ENCODE measurements at places on chromosomes 12 and 14.

DNA sequence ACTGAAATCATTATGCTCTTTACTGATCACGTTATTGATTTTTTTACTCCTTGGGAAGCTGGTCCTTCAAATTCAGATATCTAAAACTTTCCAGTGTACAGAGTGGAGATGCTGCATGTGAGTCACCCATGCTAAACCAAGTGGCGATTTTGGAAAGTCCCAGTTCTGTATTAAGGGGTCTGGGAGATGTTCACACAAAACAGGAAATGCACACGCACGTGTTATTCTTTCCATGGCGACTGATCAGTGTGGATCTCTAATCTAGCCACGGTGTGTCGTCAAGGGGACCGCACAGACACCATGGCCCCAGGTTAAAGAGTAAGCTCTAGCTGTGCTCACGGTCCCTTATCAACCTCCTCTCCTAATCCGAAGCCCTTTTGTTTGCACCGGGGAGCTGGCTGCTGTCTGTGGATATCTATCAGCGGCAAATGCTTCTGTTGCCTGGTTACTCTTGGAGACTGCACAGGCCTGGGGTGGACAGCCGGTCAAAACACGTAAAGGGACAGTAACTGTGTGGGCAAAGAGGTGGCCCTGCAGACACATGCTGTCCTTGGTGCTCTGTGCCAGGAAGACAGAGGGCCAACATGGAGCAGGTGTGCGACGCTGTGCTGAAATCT, 96.6 kb downstream of the RIMBP2 start:
- DNase-seq = no peak

DNA sequence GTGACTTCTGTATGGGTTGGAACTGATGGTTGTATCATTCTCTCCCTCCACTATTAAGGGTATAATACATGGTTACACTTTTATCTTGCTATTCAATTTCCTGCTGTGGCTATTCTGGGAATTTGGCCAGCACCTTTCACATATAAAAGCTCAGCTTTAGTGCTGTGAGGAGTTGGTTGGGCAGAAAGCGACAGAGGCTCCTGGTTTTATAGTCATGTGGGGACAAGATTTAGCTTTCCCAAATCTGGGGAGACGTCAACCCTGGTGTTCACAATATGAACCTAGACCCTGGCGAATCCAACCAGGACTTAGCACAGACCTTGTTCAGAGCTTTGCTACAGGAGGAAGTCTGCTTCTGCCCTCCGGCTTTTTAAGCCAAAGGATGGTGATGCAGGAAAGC, 36.5 kb downstream of the FOS start:
- peak; percentile 43 for DNase-seq

DNA sequence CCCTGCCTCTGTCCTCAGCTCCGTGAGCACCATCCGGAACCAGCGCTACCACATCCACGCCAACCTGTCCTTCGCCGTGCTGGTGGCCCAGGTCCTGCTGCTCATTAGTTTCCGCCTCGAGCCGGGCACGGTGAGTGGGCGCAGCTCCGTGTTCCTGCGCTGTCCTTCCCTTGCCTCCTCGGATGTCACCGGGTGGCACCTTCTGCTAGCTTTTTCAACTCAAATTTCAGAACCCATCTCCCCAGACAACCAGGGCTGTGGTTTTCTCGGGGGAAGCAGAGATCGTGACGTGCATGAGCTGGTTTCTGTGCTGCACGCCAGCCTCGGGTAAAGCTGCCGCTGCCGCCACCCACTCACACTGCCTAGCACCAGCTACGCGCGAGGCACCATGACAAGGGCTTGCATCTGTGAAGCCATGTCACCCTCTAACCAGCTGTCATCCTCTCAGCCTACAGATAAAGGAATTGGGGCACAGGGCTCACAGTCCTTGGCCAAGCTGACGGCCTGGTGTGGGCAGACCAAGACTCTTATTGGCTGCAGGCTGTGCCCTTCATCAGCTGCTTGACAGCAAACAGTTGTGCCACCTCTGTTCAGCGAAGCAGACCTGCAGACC, 152.1 kb downstream of the ADGRD1 start:
- DNase-seq = no peak

DNA sequence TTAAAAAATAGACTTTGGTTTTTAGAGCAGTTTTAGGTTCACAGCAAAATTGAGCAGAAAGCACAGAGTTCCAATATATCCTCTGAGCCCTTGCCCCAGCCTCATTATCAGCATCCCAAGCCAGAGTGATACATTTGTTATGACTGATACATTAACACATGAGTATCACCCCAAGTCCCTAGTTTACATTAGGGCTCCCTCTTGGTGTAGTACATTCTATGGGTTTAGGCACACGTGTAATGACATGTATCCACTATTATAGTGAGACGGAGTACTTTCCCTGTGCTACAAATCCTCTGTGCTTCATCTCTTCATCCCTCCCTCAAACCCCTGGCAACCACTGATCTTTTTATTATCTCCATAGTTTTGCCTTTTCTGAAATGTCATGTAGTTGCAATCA, 22.5 kb upstream of the GSG1 start:
- DNase-seq = no peak

DNA sequence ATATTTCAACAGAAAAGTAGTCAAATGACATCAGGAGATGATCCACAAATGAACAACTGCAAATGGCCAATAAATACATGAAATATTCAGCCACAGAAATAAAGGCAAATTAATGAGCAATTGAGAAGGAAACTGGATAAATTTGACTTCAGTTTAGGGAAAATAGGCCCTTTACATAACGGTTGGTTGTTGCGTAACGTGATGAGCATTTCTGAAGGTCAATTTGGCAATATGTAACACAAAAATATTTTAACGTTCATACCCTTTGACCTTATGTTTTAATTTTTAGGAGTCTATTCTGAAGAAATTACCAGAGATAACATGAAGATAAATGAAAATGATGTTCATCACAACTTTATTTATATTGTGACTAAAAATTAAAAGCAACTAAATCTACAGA, 14.7 kb upstream of the MSRB3 start:
- DNase-seq = no peak

DNA sequence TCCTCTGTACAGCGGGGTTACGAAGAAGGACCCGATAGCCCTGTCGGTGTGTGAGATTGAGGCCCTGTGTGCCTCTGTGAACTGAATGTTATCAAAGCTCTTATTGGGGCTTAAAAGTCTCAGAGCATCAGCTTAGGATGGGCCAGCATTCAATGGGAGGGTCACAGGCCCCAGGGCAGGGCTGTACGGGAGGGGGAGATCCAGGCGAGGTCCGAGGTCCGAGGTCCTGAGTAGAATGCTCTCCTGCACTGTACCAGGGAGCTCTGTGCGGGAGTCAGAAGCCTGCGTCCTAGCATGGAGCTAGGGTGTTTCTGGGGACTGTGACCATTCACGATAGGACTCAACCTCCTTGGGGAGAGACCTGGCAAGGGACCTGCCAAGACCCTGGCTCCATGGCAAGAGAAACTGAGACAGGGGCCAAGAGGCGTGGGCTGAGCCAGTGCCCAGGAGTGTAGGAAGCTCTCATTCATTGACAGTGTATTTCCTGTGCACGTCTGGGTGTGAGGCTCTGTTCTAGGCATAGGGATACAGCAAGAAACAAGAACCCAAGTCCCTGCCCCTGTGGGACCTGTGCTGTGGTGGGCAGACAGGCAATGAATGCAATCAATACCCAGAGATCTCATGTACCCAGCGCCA, 12.0 kb upstream of the FAM181A start:
- DNase-seq = no peak

DNA sequence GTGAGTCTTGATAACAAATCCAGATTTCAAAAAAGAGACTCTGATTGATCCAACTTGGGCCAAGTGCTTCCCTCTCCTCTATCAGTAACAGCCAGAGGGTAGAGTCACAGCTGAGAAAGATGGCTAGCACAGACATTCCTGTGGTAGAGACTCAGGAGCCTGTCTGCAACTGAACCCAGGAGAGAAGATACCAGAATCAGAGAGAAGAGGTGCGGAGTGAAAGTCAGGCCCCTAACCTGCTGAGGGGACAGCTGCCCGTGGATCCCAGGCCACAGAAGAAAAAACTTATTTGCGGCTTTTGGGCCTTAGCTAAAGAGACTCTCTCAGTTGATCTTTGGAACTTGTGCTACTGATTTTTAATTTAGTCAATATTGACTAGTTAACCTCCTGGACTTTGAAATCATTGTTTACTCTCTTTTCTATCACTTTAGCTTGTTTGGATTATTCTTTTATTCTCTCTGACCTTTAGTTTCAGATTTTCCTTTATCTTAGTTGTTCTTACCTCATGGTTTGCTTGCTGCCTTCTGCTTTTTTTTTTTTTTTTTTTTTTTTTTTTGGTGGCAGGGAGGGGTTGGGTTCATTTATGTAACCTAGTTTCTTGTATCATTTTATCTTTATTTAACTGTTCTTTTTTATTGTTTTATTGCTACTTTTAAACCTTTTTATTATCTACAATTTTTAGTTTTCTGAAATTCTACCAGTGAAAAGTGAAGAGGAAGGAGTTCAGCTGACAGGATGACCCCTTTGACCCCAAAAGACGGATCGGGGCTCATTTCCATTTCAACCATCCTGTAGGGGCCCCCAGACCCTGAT, 154.9 kb upstream of the KRR1 start:
- DNase-seq = no peak

Measured in transverse colon (tissue), 4 donors.